ENCODE measurements at places on chromosomes 5 and 9. TPM values are rescaled to one million over a fixed set of nuclear protein-coding genes. Genes with fewer than 3 reads are reported as not detected.

Gene PAPPA
- polyA plus RNA-seq: 4.1 TPM

Gene BARX1
- 0.38 TPM for polyA plus RNA-seq

Gene SLU7
- polyA plus RNA-seq: 62.6 TPM

Gene SNCB
- not detected for polyA plus RNA-seq

- no peak for DNase-seq
These were observed 4.2 kb upstream of the PHF2 start for GRCh38 chr9:93572221-93572620.

DNA sequence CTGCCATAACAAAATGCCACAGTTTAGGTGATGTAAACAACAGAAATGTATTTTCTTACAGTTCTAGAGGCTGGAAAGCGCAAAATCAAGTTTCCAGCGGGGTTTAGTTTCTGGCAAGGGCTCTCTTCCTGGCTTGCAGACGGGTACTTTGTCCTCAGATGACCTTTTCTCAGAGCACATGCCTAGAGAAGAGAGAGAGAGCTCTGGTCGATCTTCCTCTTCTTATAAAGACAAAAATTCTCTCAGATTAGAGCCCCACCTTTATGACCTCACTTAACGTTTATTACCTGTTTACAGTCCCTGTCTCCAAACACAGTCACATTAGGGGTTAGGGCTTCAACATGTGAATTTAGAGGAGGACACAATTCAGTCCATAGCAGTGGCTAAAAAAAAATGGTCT, 119.7 kb downstream of the CETN3 start:
- no peak for DNase-seq

DNA sequence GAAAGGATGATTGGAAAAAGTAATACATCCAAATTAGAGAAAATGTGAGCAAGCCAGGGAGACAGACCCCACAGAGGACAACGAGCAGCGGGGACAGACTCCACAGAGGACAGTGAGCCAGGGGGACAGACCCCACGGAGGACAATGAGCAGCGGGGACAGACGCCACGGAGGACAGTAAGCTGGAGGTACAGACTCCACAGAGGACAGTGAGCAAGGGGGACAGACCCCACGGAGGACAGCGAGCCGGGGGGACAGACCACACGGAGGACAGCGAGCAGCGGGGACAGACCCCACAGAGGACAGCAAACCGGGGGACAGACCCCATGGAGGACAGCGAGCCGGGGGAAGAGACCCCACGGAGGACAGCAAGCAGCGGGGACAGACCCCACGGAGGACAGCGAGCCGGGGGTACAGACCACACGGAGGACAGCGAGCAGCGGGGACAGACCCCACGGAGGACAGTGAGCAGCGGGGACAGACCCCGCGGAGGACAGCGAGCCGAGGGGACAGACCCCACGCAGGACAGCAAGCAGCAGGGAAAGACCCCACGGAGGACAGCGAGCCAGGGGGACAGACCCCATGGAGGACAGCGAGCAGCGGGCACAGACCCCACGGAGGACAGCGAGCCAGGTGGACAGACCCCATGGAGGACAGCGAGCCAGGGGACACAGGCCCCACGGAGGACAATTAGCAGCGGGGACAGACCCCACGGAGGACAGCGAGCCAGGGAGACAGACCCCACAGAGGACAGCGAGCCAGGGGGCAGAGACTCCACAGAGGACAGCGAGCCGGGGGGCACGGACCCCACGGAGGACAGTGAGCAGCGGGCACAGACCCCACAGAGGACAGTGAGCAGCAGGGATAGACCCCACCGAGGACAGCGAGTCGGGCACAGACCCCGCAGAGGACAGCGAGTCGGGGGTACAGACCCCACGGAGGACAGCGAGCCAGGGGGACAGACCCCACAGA, 1.9 kb upstream of the ZDHHC11 start:
- DNase-seq: no peak

GRCh38 chr5:132000677-132001453, 10.6 kb downstream of the ACSL6 start:
- DNase-seq: no peak

GRCh38 chr9:71830153-71830552, 61.8 kb upstream of the CEMIP2 start:
- DNase-seq: no peak

- DNase-seq: no peak
These were observed 160.3 kb downstream of the WDR70 start for GRCh38 chr5:37539459-37539858.

- DNase-seq: no peak
These were observed 971.1 kb upstream of the COX7C start for GRCh38 chr5:85646641-85647040.

DNA sequence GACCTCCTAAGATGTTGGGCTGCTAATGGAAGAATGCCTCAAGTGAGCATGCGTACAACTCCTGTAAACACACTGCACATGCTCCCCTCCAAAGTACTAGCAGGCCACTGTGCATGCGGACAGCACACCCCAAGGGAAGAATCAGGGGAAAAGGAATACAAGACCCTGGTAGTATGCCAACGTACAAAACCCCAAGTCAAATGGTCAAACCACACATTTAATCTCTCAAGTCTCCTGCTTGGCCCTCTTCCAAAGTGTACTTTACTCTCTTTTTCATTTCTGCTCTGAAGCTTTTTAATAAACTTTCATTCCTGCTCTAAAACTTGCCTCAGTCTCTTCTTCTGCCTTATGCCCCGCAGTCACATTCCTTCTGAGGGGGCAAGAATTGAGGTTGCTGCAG, 466.4 kb downstream of the DMRTA1 start:
- DNase-seq: no peak

DNA sequence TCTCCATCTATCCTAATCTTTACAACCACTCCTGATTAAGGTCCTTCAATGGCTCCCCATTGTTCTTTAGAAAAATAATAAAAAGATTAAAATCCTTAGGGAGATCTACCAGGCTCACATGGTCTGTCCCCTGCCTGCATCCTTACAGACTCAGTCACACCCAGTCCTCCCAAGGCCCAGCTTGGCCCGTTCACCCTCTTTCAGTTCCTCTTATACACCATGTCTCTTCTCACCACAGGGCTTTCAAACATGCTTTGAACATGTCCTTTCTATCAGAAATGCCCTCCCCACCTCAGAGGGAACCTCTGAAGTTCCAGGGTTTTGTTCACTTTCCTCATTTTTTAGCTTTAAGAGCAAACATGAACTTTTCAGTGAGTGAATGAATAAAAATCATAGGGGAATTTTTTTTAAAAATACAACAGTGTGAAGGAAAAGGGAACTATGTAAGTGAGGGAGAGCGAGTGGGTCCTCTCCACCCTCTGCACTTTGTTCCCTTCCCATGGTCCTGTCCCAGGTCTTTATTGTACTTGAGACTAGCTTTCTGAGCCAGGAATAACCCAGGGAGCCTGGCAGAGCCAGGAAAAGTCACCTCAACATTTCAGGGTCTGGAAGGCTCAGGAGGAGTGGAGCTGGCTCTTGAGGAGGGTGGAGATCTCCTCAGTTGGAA, 55.3 kb downstream of the TRPC7 start:
- no peak for DNase-seq

- DNase-seq: no peak
These were observed 14.7 kb upstream of the CDKN2AIPNL start for GRCh38 chr5:134426361-134426760.

- no peak for DNase-seq
These were observed 51.1 kb downstream of the RASGEF1C start for GRCh38 chr5:180157866-180158265.

- DNase-seq: no peak
These were observed 528.9 kb downstream of the AGTPBP1 start for GRCh38 chr9:85212887-85213286.

DNA sequence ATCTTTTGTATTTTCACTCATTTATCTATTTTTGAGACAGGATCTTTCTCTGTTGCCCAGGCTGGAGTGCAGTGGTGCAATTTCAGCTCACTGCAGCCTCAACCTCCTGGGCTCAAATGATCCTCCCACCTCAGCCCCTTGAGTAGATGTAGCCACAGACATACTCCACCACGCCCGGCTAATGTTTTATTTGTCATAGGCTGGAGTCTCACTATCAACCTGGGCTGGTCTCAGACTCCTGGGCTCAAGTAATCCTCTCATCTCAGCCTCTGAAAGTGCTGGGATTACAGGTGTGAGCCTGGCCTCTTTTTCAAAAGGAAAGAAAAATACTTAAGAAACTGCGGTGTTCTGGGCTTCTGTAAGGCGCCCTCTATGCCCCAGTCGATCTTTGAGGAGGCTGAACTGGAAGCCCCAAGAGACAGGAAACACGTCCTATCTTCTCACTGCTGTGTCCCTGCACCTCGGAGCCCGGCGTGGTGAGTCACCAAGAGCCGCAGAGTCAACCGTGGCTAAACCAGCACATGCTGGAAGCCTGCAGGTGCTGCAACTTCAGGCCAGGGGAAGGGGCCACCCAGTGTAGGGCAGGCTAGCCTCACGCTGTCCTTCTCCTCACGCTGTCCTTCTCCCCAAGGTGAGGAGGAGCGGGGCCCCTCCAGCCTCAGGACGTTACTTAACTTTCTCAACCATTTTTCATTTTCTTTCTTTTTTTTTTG, 15.2 kb upstream of the LHX3 start:
- no peak for DNase-seq

GRCh38 chr9:28389411-28389810, 816.1 kb upstream of the C9orf72 start:
- no peak for DNase-seq

All from right renal pelvis (tissue), 4 donors.